NCI-H187 (cell line): ENCODE measurements at places on chromosomes 13 and 19.

DNA sequence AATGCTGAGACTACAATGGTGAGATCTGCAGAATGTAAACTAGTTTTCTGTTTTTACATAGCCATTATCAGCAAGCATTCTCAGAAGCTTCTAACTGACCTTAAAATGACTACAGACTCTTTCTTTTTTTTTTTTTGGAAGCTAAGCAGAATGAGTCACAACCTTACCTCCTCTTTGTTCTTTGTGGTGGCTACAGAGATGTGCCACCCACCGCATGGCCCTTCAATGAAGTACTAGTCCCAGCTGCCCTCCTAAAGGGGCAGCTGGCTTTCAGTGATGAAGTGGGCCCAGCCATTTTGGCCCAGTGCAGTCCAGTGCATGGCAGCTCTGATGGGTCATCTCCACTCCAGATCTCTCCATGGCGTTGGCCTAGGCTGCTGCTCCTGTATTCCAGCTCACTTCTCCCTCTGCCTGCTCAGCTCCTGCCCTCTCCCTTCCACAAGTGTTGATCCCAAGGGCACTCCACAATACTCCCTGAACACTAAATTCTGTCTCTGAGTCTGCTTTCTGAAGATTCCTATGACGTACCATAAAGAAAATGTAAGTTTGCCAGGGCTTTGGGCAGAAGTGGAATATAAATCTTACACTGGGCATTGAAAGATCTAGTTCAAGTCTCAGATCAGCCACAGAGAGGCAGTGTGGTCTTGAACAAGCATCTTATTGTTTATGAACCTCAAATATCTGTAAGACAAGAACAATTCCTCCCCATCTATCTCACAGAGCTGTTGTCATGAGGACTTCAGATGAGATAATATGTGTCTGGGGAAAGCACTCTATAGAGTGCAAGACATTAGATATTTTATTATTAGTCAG lies 85.6 kb downstream of the RXFP2 start:
- DNase-seq = no peak

DNA sequence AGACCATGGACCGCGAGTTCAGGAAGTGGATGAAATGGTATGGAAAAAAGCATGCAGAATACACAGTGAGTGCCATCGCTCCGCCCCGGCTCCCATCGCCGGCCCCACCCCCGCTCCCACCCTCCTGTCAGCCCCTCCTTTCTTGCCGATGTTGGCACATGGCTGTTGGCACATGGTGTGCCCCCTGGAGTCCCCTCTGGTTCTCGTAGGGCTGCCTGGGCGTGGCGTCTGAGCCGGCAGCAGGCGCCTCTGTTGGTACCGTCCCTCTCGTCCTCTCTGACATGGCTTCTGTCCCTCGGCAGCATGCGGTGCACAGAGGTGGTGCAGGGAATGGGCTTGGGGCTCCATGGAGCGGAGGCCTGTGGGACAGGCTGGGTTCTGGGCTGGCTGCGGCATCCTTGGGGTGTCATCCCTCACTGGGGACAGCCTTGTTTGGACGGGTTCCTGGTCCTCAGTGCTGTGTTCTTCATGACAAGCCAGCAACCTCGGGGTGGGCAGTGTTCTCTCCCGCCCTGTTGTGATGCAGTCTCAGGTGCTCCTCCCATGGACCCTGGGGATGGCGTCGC lies 30.9 kb downstream of the DOT1L start:
- no peak for DNase-seq

GRCh38 chr13:104984296-104984818 lies 1551.1 kb downstream of the EFNB2 start:
- peak; percentile 13 for DNase-seq

- no peak for DNase-seq
Observed at GRCh38 chr19:13604902-13605586, 98.8 kb upstream of the CACNA1A start.

DNA sequence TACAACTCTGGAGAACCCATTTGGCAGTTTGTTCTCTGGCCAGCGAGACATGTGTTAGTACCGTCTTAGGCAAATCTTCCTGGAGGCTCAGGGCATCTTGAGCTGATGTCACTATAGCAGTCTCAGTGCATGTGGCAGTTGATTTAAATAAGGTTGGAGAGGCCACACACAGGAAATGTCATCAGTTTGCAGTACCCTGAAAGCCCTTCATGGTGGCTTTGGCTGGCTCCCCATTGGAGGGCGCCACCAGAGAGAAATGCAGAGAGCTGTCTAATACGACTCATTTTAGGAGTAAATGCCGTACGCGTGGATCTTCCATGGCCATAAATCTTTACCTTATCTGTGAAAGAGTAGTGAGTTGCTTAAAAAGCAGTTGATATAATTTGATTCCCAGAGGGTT lies 163.1 kb downstream of the STK24 start:
- no peak for DNase-seq

GRCh38 chr13:95039415-95039814 lies 261.8 kb downstream of the ABCC4 start:
- DNase-seq = no peak

DNA sequence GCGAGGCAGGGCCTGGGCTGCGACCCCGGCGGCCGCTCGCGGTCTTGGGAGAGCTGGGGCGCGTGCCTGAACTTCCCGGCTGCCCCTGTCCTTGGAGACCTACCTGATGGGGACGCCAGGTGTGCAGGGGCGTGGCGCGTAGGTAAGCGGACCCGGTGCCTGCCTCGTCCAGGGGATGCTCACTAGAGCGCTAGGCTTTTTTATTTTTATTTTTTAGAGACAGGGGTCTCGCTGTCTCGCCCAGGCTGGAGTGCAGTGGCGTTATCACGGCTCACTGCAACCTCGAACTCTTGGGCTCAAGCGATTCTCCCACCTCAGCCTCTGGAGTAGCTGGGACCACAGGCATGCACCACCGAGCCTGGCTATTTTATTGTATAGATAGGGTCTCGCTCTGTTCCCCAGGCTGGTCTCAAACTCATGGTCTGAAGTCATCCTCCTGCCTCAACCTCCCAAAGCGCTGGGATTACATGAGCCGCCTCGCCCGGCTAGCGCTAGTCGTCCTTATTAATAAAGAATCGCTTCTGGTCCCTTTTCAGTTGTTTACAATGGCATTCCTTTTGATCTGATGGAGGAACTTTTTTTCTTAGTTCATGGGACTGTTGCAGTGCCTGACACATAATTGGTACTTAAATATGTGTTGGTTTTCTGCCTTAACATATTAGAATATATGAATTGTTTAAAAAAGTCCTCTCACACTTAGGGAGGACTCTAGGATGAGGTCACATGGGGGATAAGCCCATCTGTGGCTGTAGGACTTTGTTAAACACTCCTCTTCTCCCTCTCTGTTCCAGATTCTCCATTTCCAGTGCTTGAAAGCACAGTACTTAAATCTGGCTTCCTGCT lies 812 bp downstream of the DPY19L3 start:
- no peak for DNase-seq

GRCh38 chr19:56966225-56966696 lies 125.7 kb upstream of the PEG3 start:
- no peak for DNase-seq

DNA sequence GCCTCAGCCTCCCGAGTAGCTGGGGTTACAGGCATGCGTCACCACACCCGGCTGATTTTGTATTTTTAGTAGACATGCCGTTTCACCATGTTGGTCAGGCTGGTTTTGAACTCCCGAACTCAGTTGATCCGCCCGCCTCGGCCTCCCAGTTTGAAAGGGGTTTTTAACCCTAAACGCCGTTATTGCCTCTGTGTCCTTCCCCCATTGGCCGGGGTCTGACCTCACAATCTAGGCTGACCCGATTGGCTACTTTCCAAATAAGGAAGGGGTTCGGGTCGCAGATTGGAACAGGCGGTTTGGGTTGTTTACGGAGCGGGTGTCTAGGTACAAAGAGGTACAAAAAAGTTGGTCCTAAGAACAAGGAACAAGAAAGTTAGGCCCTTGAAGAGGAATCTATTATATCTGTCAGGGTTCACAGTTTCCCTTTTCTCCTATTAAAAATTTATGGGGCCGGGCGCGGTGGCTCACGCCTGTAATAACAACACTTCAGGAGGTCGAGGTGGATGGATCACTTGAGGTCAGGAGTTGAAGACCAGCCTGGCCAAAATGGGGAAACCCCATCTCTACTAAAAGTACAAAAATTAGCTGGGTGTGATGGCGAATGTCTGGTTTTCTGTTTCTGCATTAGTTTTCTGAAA lies 1.0 kb downstream of the ZNF253 start:
- DNase-seq = no peak

GRCh38 chr13:32978278-32978677 lies 37.9 kb upstream of the KL start:
- DNase-seq = no peak

GRCh38 chr13:72637561-72637960 lies 89.9 kb downstream of the MZT1 start:
- no peak for DNase-seq

GRCh38 chr19:4543842-4544647 lies 4.2 kb upstream of the LRG1 start:
- DNase-seq = no peak

- DNase-seq = no peak
Observed at GRCh38 chr13:97249093-97249795, 27.1 kb downstream of the MBNL2 start.

- no peak for DNase-seq
Observed at GRCh38 chr13:53490752-53491151, 462.1 kb downstream of the OLFM4 start.

DNA sequence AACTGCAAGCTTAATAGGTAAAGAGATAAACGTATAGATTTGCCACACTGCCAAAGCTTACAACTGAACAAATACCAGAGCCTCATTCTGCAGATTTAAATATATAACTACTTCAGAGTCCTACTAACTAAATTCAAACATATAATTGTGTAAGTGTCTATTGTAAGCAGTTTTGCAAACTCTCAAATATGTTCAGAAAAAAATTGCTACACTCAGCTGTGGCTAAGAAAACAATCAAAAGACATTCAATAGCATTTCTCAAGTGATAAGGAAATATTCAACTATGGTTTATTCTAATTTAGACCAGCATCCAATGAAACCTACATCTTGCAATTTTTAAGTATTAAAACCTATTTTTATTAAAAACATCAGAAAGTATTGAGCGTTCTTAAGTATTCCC lies 202.4 kb downstream of the KCTD12 start:
- no peak for DNase-seq

- DNase-seq = no peak
Observed at GRCh38 chr13:89204435-89204834, 1533.3 kb downstream of the SLITRK5 start.

GRCh38 chr13:20337884-20338551 lies 105.9 kb upstream of the GJB6 start:
- no peak for DNase-seq

DNA sequence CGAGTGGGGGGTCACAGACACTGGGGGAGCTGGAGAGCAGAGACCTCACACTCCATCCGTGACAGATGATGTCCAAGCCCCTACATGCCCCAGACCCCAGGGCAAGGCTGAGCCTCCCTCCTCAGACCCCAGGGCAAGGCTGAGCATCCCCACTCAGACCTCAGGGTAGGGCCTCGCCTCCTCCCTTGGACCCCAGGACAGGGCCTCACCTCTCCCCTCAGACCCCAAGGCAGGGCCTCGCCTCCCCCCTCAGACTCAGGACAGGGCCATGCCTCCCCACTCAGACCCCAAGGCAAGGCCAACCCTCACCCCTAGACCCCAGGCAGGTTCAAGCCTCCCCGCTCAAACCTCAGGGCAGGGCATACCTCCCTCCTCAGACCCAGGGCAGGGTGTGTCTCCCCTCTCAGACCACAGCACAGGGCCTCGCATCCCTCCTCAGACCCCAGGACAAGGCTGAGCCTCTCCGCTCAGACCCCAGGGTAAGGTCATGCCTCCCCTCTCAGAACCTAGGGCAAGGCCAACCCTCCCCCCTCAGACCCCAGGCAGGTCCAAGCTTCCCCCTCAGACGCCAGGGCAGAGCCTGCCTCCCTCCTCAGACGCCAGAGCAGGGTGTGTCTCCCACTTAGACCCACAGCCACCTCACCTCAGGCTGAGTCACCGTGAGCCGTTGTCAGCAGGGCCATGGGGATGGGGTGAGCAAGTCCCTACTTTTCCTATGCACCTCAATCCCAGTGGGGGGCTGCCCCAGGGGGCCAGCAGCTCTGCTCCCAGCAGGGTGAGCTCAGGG lies 1.7 kb upstream of the S1PR4 start:
- DNase-seq = no peak

DNA sequence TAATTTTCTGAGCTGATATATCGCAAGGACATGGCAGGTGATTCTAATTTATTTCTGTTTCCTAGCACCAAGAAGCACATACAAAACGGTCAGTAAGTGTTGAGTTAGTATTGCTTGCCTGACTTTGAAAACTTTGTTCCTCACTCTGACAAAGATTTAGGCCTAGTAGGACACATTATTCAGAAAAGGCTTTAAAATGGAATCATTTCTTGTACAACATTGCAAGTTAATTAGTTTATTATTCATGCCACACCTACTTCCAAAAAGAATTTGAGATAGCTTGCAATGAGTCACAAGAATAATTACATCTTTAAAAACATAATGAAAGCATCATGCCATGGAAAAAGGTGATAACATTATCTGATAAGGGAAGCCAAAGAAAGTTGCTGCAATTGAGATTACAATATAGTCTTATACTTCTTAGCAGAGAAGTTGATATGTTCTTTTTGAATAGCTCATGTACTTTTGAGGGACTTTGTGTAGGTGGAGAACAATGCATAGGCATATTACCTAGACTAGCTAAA lies 474.2 kb downstream of the KLF5 start:
- no peak for DNase-seq
